Upper lobe of left lung (tissue), 6 donors: ENCODE measurements at places on chromosomes 3 and 15.

DNA sequence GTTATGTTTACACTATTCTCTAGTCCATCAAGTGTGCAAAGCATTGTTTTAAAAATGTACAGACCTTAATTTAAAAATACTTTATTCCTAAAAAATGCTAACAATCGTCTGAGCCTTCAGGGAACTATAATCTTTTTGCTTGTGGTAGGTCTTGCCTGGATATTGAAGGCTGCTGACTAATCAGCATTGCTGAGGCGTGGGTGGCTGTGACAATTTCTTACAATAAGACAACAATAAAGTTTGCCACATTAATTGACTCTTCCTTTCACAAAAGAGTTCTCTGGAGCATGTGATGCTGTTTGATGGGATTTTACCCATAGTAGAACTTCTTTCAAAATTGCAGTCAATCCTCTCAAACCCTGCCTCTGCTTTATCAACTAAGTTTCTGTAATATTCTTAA lies 384.0 kb upstream of the TGFBR2 start:
- DNase-seq, result no peak

DNA sequence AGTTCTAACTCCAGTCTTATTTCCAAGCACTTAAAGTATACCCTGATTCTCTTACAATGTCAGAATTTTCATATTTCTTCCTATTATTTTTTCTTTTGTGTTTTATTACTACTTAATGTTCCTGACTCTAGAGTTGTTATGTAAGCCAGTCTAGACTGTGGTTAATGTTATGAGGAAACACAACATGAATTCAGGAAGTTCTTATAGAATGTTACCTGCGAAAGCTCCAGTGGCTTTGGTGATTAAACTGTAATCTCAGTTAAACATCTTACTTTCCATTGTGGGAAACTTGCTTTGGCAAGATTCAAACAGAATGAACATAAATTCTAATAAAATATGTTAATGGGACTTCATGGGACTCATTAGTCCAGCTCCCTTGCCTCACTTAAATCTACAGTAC lies 36.6 kb upstream of the CHL1 start:
- no peak for DNase-seq

DNA sequence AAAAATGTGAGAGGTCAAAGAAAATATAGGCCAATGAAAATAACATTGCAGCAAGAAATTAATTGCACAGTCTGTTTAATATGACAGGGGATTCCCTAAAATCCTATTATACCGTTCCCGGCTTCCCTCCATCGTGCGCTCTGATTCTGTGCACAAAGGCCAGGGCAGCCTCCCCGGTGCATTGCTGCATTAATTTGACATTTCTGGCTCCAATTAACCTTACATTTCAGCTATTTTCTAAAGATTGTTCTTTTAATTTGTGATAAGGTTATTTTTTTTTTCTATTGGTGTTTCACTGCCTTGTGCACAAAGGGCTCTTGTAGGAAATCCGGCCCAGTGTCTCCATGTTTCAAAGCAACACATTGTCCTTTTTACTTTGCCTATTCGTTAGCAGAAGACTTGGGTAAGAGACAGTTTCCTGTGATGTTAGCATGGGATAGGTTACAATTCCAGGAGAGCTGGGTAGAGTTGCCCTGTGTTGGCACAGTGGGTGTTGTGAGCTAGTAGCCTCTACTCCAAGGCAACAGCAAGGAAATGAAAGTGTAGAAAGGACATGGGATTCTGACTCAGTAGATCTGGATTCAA lies 257.3 kb upstream of the IGF1R start:
- DNase-seq, result no peak

DNA sequence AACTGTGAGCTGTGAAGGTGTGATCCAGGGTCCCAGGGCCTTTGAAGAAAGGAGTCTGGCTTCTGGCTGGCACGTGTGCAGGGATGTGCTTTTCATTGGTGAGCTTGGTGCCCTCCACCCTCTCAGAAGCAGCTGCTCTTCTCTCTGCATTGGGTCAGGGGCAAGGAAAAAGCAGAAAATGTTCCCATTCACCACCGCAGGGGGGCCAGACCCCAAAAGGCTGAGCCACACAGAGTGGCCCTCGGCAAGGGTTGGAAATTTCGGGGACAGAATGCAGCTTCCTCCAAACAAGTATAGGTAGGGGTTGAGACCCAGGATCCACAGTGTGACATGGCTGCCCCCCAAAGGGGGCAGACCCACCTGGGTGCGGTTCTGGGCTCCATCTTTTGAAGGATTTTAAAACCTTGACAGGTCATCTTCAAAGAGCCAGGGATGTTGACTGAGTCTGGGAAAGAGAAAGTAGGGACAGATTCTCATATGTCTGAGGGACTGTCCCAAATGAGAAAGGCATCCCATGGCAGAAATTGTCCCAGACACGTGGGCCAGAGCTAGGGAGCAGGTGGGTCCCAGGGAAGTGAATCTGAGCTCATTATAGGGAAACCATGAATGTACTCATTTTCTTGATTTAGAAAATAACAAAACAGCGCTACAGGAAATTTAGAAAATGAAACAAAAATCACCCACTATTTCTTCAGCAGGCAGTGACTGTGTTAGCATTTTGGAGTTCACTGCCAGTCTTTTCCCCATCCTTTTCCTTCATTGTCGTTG lies 2.7 kb downstream of the CSK start:
- no peak for DNase-seq

DNA sequence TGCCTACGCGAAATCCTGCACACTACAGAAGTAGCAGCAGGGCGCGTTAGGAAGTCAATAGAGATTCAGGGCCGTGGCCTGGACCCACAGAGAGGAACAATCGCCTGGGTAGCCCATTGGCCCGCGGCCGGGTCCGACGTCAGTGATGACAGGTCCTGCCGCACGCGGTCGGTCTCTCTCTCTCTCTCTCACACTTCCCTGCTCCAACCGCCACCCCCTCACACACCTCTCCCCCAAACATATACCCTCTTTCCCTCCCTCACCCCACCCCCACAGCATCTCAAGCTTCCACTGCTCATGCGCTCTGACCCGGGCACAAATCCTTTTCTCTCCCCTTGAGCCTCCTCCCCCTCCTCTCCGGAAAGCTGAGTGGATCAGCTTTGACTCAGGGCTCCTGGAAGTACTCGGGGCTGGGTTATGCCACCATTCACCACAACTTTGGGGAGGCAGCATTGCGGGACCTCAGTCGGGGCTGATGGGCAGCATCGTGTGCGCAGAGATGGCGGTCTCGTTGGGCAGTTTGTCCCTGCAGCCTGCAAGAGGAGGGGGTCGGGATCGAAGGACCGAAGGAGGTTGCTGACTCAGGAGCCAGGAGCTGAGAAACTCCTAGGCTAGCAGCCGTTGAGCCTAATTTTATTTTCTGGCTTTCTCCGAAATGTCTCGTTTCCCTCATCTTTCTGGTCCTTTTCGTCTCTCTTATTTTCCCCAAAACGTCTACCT lies 9.0 kb downstream of the ZIC4 start:
- DNase-seq, result no peak

DNA sequence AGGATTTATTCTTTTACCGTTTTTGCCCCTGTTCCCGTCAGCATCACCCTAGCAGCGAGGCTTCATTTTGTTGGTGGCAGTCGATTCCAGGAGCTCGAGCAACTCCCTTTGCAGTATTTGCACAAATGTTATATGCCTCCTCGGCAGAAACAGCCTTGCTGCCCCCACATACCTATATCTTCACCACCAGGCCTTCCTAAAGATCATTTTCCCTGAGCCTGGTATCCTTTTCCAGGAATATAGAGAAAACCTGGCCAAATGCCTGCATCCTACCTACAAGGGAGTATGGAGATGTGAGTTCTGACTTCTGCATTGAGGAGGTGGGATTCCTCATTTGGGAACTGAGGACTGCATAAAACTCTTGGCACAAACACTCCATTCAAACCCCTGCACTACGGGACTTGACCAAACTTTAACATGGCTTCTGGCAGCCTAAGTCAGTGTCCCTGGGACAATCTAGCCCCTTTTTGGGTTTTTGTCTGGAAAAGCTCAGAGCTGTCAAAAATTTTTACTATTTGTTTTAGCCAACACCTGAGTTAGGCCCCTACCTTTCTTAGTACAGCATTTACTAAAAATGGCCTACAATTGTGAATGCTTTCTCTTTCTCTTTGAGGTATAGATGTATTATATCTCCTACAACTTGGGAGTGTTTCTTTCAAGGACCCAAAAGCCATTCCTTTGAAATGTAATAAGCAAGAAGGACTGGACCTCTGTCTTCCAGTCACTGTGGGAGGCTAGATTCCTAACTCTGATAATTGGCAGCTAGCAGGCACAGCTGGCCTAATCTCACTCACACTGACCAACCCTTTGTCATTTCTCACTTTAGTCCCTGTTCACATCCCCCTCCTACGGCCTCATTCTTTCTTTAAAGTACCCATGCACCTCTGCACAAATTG lies 12.1 kb upstream of the UBE2Q2 start:
- DNase-seq, result no peak

DNA sequence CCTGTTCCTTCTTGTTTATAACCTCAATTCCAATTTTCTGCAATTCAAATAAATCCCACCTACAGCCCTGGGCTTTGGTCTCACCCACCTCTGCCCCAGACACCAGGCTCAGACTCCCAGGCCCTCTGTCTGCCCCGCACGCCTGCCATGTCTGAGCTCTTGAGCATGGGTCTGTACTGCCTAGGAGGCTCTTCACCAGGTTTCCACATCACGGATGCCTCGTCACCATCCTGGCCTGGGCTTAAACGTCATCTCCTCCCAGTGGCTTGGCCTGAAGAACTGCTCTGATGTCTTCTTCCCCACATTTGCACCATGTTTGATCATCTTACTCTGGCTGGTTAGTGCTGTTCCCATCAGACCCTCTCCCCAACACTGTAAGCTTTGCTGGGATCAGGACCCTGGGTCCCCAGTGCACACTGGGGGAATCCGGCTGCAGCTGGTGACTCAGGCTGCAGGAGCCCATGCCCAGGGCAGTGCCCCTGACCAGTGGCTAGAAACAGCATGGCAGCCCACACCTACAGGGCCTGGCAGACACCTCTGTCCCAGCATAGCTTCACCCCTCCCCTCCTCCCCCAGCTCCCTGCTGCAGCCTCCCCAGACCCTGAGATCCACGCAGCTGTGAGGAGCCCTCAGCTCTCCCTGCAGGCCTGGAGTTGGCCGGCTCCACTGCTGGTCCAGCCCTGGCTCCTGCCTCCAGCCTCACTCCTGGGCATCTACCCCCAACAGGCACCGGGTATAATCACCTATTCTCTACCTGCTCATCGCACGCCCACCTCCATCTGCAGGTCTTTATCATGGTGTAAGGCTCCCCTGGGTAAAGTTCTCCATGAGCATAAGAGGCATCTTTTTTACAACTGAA lies 162.8 kb upstream of the NSMCE3 start:
- DNase-seq, result no peak

GRCh38 chr3:102178817-102179216 lies 256.0 kb upstream of the ZPLD1 start:
- DNase-seq, result no peak

- DNase-seq, result no peak
Observed at GRCh38 chr3:195709676-195710085, 11.1 kb upstream of the MUC20 start.

DNA sequence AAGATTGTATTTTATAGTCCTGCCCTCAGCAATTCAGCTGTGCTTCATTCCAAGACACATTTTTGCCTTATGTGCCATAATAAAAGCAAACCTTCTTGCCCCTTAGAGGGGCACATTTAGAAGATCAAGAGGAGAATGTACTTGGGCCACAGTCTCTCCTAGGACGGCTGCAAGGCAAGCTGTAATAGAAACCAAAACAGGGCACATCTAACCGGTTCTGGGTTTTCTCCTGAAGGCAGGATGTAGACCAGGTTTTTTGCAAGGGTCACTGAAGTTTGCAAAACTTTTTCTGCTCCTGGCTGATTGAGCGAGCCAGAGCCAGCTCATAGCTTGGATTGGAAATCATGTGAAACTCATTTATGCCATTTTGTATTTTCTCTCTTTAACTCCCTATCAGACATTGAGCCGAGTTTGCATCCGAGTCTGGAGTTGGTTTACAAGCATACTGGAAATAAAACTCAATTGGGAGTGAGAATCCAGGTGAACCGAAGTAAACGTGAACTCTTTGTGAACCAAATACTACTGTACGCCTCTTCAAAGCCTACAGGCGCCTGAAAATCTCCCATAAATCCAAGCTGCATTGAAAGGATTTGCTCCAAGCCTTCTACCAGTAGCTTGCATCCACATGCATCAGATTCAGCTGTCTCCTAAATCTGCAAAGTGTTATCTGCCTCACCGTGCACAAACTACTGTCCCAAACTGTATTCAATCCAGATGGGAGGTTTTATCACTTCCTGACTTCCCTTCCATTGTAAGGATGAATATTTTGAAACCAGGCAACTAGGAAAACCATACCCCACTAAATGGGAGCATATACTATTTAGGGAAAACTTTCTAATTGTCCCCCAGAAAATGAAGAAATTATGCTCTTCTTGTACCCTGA lies 60.9 kb upstream of the TSC22D2 start:
- DNase-seq, result no peak

- DNase-seq, result no peak
Observed at GRCh38 chr15:90588427-90588826, 58.7 kb downstream of the CRTC3 start.

GRCh38 chr15:69118089-69118488 lies 42.3 kb upstream of the GLCE start:
- no peak for DNase-seq

GRCh38 chr3:195821403-195822130 lies 9.8 kb upstream of the MUC4 start:
- no peak for DNase-seq

- peak; percentile 73 for DNase-seq
Observed at GRCh38 chr15:62896969-62897486, 145.5 kb upstream of the TPM1 start.

DNA sequence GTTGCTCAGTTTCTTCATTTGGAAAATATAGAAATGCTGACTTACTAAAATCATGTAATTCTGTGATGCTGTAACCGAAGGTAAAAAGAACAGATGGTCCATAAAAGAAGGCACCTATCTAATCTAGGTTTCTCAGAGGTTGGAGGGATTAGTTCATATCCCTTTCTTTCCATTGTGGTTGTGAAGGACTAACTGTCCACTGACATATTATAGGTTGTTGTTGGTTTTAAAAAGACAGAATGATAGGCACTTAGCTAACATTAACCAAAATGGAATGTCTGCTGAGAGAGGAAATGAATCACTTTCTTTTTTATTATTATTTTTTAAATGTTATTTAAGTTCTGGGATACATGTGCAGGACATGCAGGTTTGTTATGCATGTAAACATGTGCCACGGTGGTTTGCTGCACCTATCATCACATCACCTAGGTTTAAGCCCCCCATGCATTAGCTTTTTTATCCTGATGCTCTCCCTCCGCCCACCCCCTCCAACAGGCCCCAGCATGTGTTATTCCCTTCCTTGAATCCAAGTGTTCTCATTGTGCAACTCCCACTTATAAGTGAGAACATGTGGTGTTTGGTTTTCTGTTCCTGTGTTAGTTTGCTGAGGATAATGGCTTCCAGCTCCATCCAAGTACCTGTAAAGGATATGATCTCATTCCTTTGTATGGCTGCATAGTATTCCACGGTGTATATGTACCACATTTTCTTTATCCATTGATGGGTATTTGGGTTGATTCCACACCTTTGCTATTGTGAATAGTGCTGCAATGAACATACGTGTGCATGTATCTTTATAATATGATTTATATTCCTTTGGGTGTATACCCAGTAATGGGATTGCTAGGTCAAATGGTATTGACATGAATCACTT lies 45.8 kb downstream of the ALDH1A2 start:
- no peak for DNase-seq
